Kidney epithelial cell (primary cell): ENCODE measurements at places on chromosomes 1 and 21. TPM values are rescaled to one million over a fixed set of nuclear protein-coding genes. Genes with fewer than 3 reads are reported as not detected.

The SUSD4 gene
- total RNA-seq = 0.84 and 1.8 TPM in 2 replicates

The TIAM1 gene
- 6.5 and 6.7 TPM in 2 replicates for total RNA-seq

The KCNJ6 gene
- 0.07 and 0.33 TPM in 2 replicates for total RNA-seq

The PRAMEF8 gene
- total RNA-seq = not detected in 2 replicates

The MIS18A gene
- 10.1 and 15.6 TPM in 2 replicates for total RNA-seq

The GNG4 gene
- total RNA-seq = 0.54 and 0.68 TPM in 2 replicates

The BCAR3 gene
- total RNA-seq = 93.3 and 109 TPM in 2 replicates

The PLEKHN1 gene
- 13.2 and 13.3 TPM in 2 replicates for total RNA-seq

The CYP2J2 gene
- total RNA-seq = 1.9 and 3.3 TPM in 2 replicates
